Colonic mucosa (tissue), 4 donors: ENCODE measurements at places on chromosomes 13 and 19.

GRCh38 chr19:6613711-6614110 is 22.8 kb upstream of the CD70 start:
- DNase-seq: no peak
- H3K27ac ChIP-seq: no peak overlapping the region

DNA sequence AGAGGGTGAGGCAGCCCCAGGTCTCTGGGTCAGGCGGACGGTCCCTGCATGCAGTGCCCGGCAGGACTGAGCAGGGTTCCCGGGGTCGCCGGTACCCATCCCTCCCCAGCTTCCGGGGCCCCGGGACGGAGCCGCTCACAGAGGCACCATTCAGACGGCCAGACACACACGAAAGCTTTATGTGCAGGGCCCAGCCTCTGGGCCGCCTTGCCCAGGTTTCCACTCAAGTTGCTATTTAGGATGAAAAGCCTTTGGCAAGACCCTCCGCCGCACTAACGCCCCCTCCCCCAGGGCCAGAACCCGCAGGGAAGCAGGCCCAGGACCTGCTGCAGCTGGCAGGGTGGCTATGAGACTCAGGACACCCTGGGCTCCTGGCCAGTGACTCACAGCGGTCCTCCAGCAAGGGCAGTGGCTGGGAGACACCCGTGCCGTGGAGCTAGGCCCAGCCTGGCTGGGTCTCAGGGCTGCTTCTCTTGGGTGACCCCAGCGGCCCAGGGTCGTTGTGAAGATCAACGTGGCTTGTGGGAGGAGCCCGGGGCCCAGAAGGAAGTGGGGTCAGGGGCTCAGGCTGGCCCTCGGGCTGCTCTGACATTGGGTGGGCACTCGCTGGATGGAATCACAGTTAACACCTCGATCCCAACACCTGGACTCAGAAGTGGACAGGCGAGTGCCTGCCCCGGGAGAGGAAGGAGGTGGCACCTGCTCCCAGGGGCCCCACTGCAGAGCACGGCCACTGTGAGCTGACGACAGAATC is 4.8 kb downstream of the C19orf25 start:
- H3K36me3 ChIP-seq: no peaks in the 10 kb centered on the region
- peaks cover 39% of the 10 kb centered on the region for H3K27me3 ChIP-seq
- no peak overlapping the region for H3K4me3 ChIP-seq
- H3K4me1 ChIP-seq: peaks cover 28% of the 10 kb centered on the region

DNA sequence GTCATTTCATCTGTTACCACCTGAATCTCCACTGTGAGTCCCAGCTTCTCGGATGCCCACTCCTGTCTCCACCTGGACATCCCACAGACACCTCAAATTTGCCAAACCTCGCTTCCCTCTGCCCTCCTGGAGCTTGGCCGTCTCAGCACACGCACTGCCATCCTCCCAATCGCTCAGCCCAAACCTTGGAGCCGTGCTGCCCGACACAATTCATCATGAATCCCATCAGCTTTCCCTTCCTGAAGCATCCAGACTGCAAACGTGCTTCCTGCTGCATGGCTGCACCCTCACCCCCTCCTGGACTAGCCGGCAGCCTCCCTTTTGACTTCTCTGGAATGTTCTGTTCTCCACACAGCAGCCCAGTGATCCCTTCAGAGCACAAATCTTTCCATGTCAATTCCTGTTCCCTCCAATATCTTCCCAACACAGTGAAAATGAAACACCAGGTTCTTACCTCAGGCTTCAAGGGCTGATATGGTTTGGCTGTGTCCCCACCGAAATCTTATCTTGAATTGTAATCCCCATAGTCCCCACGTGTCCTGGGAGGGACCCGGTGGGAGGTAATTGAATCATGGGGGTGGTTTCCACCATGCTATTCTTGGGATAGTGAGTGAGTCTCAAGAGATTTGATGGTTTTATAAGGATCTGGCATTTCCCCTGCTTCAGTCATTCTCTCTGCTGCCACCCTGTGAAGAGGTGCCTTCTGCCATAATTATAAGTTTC is 1.1 kb upstream of the PROZ start:
- no peaks in the 10 kb centered on the region for H3K27me3 ChIP-seq
- H3K4me3 ChIP-seq: no peak overlapping the region
- H3K36me3 ChIP-seq: no peaks in the 10 kb centered on the region
- DNase-seq: no peak

DNA sequence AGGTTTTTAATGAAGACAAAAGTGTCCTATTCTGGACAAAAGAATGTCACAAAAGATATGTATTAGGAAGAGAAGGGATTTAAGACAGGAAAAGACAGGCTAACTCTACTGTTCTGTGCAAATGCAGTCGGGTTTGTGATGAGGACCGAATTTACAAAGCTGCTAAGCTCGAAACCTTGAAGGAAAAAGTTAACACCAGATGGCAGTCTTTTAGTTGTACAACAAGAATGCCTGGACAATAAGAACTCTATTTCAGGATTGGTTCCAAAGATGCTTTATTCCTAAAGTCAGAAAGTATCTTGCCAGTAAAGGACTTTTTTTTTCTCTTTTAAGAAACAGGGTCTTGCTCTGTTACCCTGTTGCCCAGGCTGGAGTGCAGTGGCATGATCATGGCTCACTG is 51.1 kb downstream of the HS6ST3 start:
- no peaks in the 10 kb centered on the region for H3K27me3 ChIP-seq
- H3K27ac ChIP-seq: no peak overlapping the region
- no peak for DNase-seq
- H3K4me3 ChIP-seq: no peak overlapping the region

GRCh38 chr13:44955406-44955805 is 33.9 kb downstream of the NUFIP1 start:
- no peak overlapping the region for H3K27ac ChIP-seq
- no peaks in the 10 kb centered on the region for H3K4me1 ChIP-seq
- no peaks in the 10 kb centered on the region for H3K36me3 ChIP-seq
- DNase-seq: no peak
- no peak overlapping the region for H3K4me3 ChIP-seq
- H3K27me3 ChIP-seq: no peaks in the 10 kb centered on the region

DNA sequence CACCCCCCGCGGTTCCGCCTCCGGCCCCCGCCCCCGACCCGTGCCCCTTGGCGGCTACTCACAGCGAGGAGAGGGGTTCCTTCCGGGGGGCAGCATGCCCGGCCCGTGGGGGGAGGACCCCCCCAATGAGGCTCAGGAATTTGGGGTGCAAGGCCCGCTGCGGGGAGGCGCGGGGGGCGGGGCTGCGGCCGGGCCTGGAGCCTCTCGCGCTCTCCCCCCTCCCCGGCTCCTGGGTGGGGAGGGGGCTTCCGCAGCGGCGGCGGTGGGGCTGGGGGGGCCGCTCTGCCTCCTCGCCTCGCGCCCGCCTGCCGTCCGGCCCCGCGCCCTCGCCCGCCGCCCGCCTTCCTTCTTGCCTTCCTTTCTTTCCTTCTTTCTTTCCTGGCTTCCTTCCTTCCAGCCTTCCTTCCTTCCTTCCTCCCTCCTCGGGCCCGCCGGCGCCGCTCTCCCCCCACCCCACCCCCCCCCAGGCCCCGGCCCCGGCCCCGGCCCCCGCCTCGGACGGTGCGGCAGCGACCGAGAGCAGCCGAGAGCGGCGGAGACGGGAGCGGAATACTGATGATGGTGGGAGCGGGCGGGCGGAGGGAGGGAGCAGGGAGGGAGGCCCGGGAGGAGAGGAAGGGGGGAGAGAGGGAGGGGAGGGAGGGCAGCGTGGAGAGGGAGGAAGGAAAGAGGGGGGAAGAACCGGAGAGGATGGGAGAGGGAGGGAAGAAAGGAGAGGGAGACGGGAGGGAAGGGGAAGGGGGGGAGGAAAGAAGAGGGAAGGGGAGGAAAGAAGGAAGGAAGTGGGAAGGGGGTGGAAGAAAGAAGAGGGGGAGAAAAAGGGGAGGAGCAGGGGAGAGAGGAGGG is at the start of gene LRRC4B:
TSS of gene LRRC4B (minus strand) at position 554 of the 846 bp plus-strand sequence. CDS start 19,597 bp downstream, outside the sequence.
- DNase-seq: no peak
- H3K27ac ChIP-seq: no peak within 1 kb of the TSS
- H3K4me3 ChIP-seq: no peak within 1 kb of the TSS
- no peaks in the 10 kb centered on the region for H3K36me3 ChIP-seq
- H3K27me3 ChIP-seq: peaks cover 9% of the 10 kb centered on the region
- H3K4me1 ChIP-seq: no peaks in the 10 kb centered on the region

GRCh38 chr13:111168107-111168506 is 53.0 kb downstream of the ARHGEF7 start:
- no peak for DNase-seq
- no peaks in the 10 kb centered on the region for H3K27me3 ChIP-seq
- peaks cover 14% of the 10 kb centered on the region for H3K4me1 ChIP-seq
- H3K27ac ChIP-seq: no peak overlapping the region
- no peak overlapping the region for H3K4me3 ChIP-seq
- H3K36me3 ChIP-seq: no peaks in the 10 kb centered on the region

- H3K27ac ChIP-seq: no peak overlapping the region
- DNase-seq: no peak
- no peaks in the 10 kb centered on the region for H3K36me3 ChIP-seq
- no peaks in the 10 kb centered on the region for H3K27me3 ChIP-seq
- no peak overlapping the region for H3K4me3 ChIP-seq
Measured at GRCh38 chr13:46874006-46874405, 22.8 kb downstream of the HTR2A start.

GRCh38 chr13:77310161-77310560 is 16.7 kb downstream of the MYCBP2 start:
- H3K4me3 ChIP-seq: no peak overlapping the region
- no peaks in the 10 kb centered on the region for H3K27me3 ChIP-seq
- peaks cover 4% of the 10 kb centered on the region for H3K4me1 ChIP-seq
- no peak for DNase-seq

- H3K4me3 ChIP-seq: no peak overlapping the region
- H3K27me3 ChIP-seq: no peaks in the 10 kb centered on the region
- H3K4me1 ChIP-seq: no peaks in the 10 kb centered on the region
- DNase-seq: no peak
- H3K27ac ChIP-seq: no peak overlapping the region
Measured at GRCh38 chr19:49635530-49636232, 4.3 kb downstream of the RRAS start.

GRCh38 chr13:30446126-30446500 is 19.6 kb downstream of the HMGB1 start:
- H3K4me1 ChIP-seq: no peaks in the 10 kb centered on the region
- no peaks in the 10 kb centered on the region for H3K27me3 ChIP-seq
- H3K36me3 ChIP-seq: no peaks in the 10 kb centered on the region
- peak overlapping the region; percentile 37 for H3K4me3 ChIP-seq

GRCh38 chr13:29103065-29103800 is 283.1 kb downstream of the MTUS2 start:
- no peak overlapping the region for H3K27ac ChIP-seq
- no peak overlapping the region for H3K4me3 ChIP-seq
- no peaks in the 10 kb centered on the region for H3K27me3 ChIP-seq
- no peaks in the 10 kb centered on the region for H3K4me1 ChIP-seq

DNA sequence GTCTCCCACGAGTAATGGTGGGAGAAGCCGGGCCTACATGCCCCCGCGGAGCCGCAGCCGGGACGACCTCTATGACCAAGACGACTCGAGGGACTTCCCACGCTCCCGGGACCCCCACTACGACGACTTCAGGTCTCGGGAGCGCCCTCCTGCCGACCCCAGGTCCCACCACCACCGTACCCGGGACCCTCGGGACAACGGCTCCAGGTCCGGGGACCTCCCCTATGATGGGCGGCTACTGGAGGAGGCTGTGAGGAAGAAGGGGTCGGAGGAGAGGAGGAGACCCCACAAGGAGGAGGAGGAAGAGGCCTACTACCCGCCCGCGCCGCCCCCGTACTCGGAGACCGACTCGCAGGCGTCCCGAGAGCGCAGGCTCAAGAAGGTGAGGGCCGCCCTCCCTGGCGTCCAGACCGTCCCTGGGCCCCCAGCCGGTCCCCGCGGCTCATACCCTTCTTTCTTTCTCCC is 1.4 kb upstream of the USF2 start:
- H3K27me3 ChIP-seq: no peaks in the 10 kb centered on the region
- peaks cover 10% of the 10 kb centered on the region for H3K36me3 ChIP-seq
- peaks cover 5% of the 10 kb centered on the region for H3K4me1 ChIP-seq
- peak overlapping the region; percentile 54 for H3K4me3 ChIP-seq
- peak overlapping the region; percentile 84 for H3K27ac ChIP-seq
- DNase-seq: peak; percentile 49

DNA sequence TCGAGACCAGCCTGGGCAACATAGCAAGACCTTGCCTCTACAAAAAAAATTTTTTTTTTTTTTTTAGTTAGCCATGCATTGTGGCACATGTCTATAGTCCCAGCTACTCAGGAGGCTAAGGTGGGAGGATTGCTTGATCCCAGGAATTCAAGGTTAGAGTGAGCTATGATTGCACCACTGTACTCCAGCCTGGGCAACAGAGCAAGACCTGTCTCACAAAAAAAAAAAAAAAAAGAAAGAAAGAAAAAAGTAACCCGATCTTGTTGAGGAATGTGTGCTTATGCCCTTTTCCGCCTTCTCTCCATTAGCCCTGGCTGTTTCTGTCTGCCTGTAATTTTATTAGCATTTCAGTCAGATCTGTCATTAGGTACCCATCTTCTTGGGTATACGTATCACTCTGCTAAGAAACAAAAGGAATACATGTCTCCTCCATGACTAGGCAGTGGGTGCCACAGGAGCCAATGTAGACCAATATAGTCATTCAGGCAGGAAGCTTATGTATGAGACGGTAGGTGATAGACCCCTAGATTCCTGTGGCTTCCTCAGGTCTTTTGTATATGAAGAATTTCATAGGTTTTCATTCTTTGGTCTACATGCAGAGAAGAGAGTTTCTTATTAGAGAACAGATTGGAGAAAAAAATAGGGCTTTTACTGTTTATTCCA is 59.6 kb upstream of the NPAS1 start:
- H3K36me3 ChIP-seq: no peaks in the 10 kb centered on the region
- peaks cover 3% of the 10 kb centered on the region for H3K4me1 ChIP-seq
- no peak overlapping the region for H3K27ac ChIP-seq
- no peak overlapping the region for H3K4me3 ChIP-seq

GRCh38 chr13:48184260-48184659 is 48.7 kb upstream of the ITM2B start:
- no peaks in the 10 kb centered on the region for H3K27me3 ChIP-seq
- no peak for DNase-seq
- no peak overlapping the region for H3K27ac ChIP-seq
- no peaks in the 10 kb centered on the region for H3K36me3 ChIP-seq
- no peak overlapping the region for H3K4me3 ChIP-seq

- H3K27me3 ChIP-seq: no peaks in the 10 kb centered on the region
- H3K27ac ChIP-seq: peak overlapping the region; percentile 85
- H3K4me1 ChIP-seq: no peaks in the 10 kb centered on the region
- no peak for DNase-seq
- no peaks in the 10 kb centered on the region for H3K36me3 ChIP-seq
- peak overlapping the region; percentile 87 for H3K4me3 ChIP-seq
Measured at GRCh38 chr19:58409010-58409790, 751 bp downstream of the ZNF584 start.
